Activated CD8-positive, alpha-beta memory T cell treated with anti-CD3 and anti-CD28 coated beads for 4 hours (primary cell): ENCODE measurements at places on chromosomes 2 and 18.

GRCh38 chr2:50133766-50134165 is 898.2 kb downstream of the NRXN1 start:
- no peak for DNase-seq

DNA sequence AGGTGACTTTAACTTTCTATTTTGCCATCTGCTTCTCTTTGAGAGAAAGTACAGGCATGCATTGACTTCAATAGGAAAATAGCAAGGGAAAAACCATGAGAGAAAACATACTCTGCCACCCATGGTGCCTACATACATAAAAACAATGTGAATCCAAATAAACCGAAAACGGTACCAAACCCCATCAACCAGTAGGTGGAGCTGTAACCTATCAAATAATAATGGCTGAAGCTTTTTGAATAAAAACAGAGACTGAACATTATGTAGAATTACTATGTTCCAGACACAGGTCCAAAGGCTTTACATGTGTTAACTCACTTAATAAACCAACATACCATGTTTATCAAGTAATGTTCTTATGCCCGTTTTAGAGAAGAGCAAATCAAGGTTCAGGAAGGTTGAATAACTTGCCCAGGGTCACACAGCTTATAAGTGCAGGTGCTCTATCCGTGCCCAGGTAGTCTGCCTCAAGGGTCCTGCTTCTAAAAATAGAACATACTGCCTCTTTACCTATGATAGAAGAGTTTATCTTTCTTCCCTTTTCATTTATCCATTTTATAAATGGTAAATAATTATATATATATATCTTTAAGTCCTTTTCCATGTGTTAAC is 293.9 kb upstream of the SYT4 start:
- DNase-seq = no peak

DNA sequence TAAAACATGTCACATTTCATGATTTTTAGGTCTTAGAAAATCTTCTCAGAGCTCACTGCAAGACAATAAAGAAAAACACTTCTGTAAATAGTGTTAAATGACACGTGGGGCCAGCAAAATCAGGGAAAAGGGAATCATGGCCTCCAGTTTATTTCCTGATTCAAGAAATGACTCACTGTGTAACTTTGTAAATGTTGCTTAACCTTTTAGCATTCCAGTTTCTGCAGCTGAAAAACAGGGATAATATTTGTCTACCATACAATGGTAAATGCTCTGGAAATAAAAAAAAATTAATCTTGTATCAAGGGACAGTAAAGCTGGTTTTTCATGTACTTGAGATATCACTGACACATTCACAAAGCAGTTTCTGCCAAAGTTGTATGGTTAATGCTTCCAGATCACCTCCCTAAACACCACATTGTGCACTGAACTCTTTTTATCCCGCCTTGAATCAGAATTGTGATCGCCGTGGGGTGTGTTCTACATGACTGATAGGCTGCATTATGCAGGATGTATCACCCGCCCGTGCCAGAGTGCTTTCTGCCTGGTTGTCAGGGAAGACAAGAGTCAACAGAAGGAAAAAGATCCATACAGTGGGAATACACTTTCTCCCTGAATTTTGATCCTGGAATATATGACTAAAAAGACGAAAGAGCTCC is 238.8 kb downstream of the IKZF2 start:
- no peak for DNase-seq

GRCh38 chr2:64836566-64836965 is 152.6 kb upstream of the SLC1A4 start:
- DNase-seq = no peak

DNA sequence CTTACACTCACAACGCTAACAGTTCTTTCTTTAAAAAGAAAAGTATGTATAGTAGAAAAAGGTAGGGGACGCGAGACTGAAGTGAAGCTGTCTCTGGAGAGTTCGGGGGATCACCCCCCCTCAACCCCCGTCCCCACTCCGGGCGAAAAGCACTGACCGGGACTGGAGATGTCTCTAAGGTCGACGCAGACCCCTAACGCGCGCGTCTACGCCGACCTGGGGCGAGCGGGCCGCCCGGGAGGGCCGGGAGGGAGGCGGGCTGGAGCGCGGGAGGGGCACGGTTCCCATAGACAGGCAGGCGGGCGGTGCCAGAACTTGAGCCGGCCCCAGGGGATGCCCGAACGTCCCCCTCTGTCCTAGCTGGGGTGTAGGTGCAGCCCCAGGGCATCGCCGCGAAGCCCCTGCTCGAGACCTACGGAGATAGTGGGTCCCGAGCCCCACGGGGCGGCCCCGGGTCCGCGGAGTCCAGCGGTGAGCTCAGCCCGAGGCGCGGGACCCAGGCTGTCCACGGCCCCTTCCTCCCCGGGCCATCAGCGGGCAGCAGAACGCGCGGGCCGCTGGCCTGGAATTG is 82.2 kb downstream of the CHRNA1 start:
- no peak for DNase-seq

DNA sequence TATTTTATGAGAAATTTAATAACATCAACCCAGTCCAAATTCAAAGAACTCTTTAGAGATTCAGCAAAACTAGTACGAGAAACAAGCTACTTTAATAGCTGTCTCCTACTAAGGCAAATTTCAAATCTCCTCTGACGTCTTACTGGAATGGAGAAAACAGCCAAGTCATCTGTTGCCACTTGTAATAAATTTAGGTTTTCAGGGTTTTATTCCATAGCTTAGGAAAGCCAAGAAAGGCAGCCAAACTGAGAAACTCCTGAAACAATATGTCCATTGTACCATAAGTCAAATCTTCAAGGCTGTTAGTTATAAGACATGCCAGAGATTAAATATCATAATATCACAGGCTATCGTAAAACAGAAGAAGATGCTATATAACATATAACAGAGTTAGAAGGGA is 524.6 kb upstream of the SETBP1 start:
- DNase-seq = no peak

GRCh38 chr2:164981217-164981990 is 26.1 kb upstream of the SLC38A11 start:
- no peak for DNase-seq

GRCh38 chr2:55518841-55519165 is 715 bp upstream of the CFAP36 start:
- DNase-seq = no peak

DNA sequence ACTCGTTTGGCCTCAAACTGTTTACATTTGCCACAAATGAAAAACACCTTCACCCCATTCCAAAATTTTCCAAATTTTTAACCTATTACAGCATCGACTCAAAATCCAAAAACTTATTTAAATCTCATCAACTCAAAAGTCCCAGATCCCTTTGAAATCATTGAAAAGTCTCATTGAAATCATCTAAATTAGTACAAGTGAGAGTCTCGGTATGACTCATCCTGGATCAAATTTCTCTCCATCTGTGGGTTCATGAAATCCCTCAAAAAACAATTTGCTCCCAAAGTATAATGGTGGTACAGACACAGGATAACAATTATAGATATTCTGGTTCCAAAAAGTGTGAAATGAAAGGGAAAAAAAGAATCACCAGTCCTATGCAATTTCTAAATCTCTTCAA is 65.1 kb downstream of the LRP1B start:
- DNase-seq = no peak

GRCh38 chr18:67363694-67364093 is 152.8 kb downstream of the DSEL start:
- DNase-seq = no peak

- DNase-seq = no peak
These were observed 194.7 kb downstream of the RAB3GAP1 start for GRCh38 chr2:135246711-135247270.

DNA sequence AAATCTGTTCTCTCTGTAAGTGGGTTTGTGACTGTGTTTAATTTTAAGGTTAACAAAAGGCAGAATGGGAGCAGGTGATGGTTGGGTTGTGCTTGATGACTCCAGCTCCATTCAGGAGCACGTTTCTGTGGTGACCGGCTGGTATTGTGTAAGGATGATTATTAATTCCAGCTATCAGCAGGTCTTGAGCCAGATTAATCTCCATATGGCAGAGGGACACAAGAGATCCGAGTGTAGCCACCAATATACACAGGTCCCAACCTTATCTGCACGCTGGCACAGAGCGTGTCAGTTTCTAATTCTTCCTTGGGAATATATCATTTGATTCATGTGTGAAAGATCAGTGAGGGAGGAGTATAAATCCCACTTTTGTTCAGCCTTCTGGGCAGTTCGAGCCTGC is 199.0 kb upstream of the DCC start:
- DNase-seq = no peak

GRCh38 chr18:23629444-23629946 is 33.2 kb downstream of the ANKRD29 start:
- DNase-seq = no peak

DNA sequence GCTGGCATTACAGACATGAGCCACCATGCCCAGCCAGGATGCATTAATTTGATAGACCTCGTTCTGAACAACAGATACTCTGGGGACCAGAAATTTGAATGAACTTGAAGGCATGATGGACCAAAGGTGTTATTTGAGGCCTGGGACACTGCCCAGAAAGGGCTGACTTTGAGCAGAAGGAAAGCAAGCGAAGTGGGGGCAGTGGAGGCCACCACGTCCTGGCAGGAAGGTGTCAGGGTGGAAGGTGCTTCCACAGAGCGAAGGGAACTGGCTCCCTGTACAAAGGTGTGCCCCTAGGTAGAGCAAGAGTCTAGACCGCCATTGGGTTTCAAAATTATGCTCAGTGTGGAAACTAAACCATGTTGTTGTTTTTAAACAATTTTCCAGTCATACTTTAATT is 23.9 kb downstream of the ZNF236 start:
- DNase-seq = no peak
